ENCODE measurements at places on chromosomes 5 and 9.

DNA sequence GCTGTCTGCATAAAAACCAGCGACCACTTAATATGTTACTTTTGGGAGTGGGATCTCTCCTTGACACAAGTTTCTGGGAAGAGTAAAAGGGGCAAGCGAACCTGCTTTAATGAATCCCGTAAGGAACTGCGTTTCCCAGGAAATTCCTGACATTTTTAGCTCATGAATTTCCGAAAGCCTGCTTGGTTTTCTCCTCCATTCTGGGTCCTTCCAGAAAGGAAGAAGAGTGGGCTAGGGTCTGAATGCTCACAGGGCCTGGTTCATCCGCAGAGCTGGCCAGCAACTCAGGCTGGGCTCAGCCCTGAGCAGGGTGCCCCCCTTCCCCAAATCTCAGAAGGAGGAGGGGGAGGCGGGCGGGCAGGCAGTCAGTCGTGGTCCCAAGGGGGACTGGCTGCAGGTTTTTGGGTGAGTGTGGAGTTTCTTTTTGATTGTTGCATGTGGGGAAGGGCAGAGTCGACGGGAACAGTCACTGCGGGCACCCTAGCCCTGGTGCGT is 1.2 kb upstream of the PURA start:
- H3K4me3 ChIP-seq, result peak overlapping the region; percentile 81
- H3K27me3 ChIP-seq, result peaks cover 38% of the 10 kb centered on the region
- DNase-seq, result peak; percentile 16

DNA sequence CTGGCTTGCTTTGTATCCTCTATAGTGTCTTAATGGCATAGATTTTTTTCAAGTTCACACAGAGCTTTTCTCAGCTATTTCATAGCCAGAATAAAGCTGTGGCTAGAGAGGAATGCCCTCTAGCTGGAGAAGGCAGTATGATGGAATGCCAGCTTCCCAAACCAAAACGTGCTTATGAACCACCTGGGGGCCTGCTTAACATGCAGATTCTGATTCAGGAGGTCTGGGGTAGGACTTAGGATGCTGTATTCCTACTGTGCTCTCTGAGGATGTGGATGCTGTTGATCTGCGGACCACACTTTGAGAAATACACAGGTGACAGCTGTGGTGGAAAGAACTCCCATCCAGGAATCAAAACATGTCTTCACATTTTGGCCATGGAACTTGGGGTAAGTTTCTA is 49.9 kb upstream of the DPYSL3 start:
- no peaks in the 10 kb centered on the region for H3K4me1 ChIP-seq
- H3K4me3 ChIP-seq, result no peak overlapping the region
- no peak overlapping the region for H3K27ac ChIP-seq
- no peaks in the 10 kb centered on the region for H3K27me3 ChIP-seq
- DNase-seq, result no peak

DNA sequence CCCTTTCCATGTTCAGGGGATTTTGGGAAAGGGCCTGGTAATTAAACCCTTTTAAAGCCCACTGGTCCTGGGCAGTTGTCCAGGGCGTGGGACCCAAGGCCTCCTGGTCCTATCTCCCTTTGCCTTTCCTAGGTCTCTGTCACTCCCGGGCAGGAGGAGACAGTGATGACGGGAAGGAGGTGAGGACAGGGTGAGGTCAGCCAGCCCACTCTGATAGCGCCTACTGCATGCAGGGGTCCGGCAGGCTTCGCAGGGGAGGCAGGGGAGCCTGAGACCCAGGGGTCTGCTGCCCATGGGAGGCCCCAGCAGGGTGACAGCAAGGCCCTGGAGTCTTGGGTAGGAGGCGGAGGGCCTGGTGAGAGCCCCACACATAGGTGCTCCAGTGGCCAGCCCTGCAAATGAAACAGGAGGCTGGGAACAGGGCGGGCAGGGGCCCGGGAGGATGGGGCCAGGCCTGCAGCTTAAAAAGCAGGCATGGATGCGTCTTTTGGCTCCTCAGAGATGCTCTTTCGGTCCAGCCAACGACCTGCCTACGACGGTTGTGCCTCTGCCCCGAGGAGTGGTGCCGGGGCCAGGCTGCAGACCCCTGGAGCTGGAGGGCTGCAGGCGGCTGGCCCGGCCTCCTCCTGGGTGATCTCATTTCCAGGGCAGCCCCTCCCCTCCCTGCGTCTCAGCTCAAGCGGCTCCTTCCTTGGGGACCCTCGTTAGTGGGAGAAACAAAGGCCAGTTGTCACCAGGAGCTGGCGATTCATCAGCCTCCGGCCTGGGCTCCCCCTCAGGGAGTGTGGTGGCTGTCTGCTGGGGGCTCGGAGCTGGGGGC is 6.7 kb upstream of the RXRA start:
- no peak overlapping the region for H3K4me3 ChIP-seq
- H3K4me1 ChIP-seq, result peaks cover 34% of the 10 kb centered on the region
- no peaks in the 10 kb centered on the region for H3K36me3 ChIP-seq

DNA sequence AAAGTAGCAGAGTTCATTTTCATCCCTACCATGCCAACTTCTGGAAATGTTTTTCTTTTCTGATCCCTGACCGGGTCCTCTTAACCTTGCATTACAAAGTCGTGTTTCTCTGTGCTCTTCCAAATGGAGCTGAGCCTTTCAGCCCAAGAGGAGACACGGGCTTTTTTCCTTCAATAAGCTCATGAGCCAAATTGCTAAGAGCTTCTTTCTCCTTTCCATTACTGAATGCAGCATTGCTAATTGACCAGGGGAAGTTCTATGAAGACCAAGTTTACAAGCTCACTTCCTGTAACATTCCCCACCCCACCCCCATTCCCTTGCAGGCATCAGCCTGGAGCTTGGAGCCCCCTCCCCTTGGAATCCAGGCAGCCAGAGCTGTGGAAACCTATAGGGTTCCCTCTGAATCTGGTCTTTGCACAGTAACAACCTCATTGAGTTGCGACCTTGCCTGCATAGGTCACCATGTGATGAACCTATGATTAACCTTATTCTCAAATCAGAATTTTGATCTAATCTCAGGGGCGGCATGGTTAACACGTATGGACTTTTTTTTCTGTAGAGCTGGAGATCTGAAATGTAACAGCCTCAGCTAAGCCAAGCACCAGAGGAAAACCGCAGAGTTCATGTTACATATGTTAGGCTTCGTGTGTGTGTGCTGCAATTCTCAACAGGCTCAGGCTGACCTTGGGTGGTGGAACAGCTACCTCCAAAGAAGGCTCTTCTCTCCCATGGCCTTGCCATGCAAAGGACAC is 395.7 kb upstream of the ZNF462 start:
- no peaks in the 10 kb centered on the region for H3K4me1 ChIP-seq
- peak; percentile 7 for DNase-seq
- no peaks in the 10 kb centered on the region for H3K36me3 ChIP-seq
- no peak overlapping the region for H3K27ac ChIP-seq

GRCh38 chr5:108078882-108079281 is 303.0 kb downstream of the FBXL17 start:
- H3K36me3 ChIP-seq, result no peaks in the 10 kb centered on the region
- DNase-seq, result no peak
- H3K4me1 ChIP-seq, result no peaks in the 10 kb centered on the region
- H3K27ac ChIP-seq, result no peak overlapping the region
- H3K27me3 ChIP-seq, result no peaks in the 10 kb centered on the region

DNA sequence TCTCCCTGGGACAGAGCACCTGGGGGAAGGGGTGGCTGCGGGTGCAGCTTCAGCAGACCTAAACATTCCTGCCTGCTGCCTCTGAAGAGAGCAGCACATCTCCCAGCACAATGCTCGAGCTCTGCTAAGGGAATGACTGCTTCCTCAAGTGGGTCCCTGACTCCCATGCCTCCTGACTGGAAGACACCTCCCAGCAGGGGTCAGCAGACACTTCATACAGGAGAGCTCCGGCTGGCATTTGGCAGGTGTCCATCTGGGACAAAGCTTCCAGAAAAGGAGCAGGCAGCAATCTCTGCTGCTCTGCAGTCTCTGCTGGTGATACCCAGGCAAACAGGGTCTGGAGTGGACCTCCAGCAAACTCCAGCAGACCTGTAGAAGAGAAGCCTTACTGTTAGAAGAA is 77.2 kb downstream of the SLCO6A1 start:
- H3K4me1 ChIP-seq, result no peaks in the 10 kb centered on the region
- no peak for DNase-seq
- no peak overlapping the region for H3K27ac ChIP-seq
- no peaks in the 10 kb centered on the region for H3K36me3 ChIP-seq
- H3K27me3 ChIP-seq, result no peaks in the 10 kb centered on the region

DNA sequence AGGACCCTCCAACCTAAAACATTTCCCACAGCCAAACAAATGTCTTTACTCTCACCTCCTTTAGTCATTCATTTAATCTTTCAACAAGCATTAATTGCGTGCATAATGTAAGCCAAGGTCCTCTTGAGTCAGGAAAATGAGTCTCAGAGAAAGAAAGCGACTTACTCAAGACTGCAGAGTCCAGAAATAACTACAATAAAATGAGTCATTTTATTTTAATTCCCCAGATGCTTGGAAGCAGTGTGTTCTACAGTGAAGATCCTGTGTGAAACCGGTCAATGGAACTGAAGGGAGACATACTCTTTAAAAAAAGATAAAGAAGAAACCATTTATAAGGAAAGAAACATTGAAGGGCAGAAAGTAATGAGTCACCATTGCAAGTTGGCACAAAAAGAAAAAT is 513.7 kb downstream of the CDK5RAP2 start:
- no peaks in the 10 kb centered on the region for H3K27me3 ChIP-seq
- DNase-seq, result no peak
- no peak overlapping the region for H3K27ac ChIP-seq
- no peaks in the 10 kb centered on the region for H3K36me3 ChIP-seq

DNA sequence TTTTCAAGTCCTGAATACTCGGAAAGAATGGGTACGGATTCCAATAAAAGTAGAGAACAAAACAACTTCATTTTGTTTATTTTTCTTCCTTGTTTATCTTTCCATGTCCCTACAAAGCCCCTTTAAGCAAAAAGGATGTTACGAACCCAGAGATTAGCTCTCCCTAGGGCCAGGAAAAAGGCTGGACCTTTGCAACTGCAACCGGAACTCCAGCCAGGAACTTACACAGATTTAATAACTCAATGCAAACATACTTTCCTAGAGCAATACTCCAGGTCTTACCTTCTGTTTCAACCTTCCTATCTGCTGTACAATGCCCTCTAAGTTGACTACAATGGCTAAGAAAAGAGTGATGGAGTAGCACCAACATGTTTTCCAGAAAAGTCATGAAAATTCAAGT is 7.0 kb downstream of the DENND1A start:
- peaks cover 4% of the 10 kb centered on the region for H3K4me1 ChIP-seq
- no peak for DNase-seq
- H3K27me3 ChIP-seq, result no peaks in the 10 kb centered on the region
- H3K36me3 ChIP-seq, result no peaks in the 10 kb centered on the region
- no peak overlapping the region for H3K4me3 ChIP-seq
- H3K27ac ChIP-seq, result no peak overlapping the region

DNA sequence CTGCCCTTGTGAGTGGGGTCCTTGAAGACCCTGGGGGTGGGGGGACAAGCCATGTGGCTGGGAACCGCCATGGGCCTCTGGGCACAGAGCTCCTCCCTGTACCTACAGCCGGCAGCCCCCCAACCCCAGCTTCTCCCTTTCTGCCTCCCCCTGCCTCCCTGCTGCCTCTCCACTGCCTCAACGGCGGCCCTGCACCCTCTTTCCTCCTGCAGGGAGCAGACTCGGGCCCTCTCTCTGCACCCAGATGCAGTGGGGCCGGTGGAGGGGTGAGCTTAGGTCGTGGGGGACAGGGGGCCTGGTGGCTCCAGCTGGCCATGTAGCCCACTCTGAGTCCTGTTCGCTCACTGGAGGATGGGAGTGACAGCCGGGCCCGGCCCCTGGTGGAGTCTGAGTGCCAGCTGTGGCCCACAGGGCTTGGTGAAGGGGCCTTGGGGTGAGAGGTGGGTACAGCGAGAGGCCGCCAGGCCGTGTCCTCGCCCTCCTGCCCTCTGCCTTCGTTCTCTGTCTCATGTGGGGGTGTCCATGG is 139.3 kb upstream of the COL5A1 start:
- no peaks in the 10 kb centered on the region for H3K27me3 ChIP-seq
- DNase-seq, result no peak
- no peaks in the 10 kb centered on the region for H3K36me3 ChIP-seq
- H3K4me3 ChIP-seq, result no peak overlapping the region
- H3K27ac ChIP-seq, result peak overlapping the region; percentile 73
- peaks cover 20% of the 10 kb centered on the region for H3K4me1 ChIP-seq

DNA sequence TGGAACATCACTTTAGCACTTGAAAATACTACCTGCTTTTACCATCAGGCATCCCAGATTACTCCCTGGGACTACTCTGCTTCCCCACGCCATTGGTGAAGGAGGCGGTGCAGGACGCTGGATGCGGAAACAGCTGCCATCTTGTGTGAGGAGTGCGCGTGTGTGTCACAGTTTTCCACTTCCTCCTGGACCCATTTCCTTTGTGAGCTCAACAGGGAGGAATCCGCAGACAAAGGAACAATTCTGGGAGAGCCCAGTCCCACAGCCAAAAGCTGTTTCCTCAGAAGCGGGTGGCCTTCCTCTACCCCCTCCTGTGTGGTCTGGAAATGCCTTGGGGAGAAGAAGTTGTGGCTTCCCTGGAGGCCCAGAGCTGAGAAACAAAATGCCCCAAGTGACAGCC is 16.8 kb downstream of the AFAP1L1 start:
- no peaks in the 10 kb centered on the region for H3K36me3 ChIP-seq
- H3K4me3 ChIP-seq, result no peak overlapping the region
- H3K4me1 ChIP-seq, result peaks cover 2% of the 10 kb centered on the region
- no peak for DNase-seq
- H3K27ac ChIP-seq, result no peak overlapping the region

GRCh38 chr5:43422143-43422542 is 10.0 kb upstream of the CCL28 start:
- H3K27me3 ChIP-seq, result no peaks in the 10 kb centered on the region
- peak overlapping the region; percentile 87 for H3K27ac ChIP-seq
- no peak overlapping the region for H3K4me3 ChIP-seq
- H3K36me3 ChIP-seq, result no peaks in the 10 kb centered on the region

- DNase-seq, result no peak
- H3K27me3 ChIP-seq, result no peaks in the 10 kb centered on the region
- no peaks in the 10 kb centered on the region for H3K36me3 ChIP-seq
- no peak overlapping the region for H3K27ac ChIP-seq
Measured at GRCh38 chr9:12416716-12417115, 276.5 kb upstream of the TYRP1 start.

GRCh38 chr5:116084287-116084691 is 536 bp upstream of the COMMD10 start:
- peak overlapping the region; percentile 29 for H3K4me3 ChIP-seq
- H3K36me3 ChIP-seq, result peaks cover 6% of the 10 kb centered on the region

DNA sequence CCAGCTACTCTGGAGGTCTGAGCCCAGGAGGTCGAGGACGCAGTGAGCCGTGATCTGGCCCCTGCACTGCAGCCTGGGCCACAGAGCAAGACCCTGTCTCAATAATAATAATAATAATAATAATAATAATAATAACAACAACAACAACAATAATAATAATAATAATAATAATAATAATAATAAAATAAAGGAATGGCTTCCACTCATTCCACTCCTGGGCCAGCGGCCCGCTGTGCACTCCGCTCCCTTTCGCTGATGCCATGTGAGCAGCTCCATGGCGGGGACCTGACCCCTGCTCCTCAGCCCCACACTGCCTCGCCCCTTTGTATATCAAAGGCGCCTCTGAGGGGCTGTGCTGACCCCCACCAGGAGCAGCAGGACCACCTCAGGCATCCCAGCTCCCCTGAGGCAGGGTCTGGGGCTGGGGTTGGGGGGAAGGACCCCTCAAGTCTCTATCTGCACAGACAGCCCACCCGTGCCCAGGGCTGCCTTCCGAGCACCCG is 20.0 kb downstream of the GBGT1 start:
- H3K27me3 ChIP-seq, result no peaks in the 10 kb centered on the region
- peak overlapping the region; percentile 72 for H3K4me3 ChIP-seq
- H3K27ac ChIP-seq, result no peak overlapping the region
- H3K4me1 ChIP-seq, result peaks cover 44% of the 10 kb centered on the region
- DNase-seq, result no peak

- H3K27ac ChIP-seq, result no peak overlapping the region
- H3K4me3 ChIP-seq, result no peak overlapping the region
- no peaks in the 10 kb centered on the region for H3K36me3 ChIP-seq
- no peaks in the 10 kb centered on the region for H3K27me3 ChIP-seq
- peak; percentile 84 for DNase-seq
Measured at GRCh38 chr5:83844449-83845068, 123.9 kb upstream of the HAPLN1 start.

Data from mesenchymal stem cell (in vitro differentiated cells and primary cell).